GM12865 (cell line): ENCODE measurements at places on chromosomes 5 and 9.

DNA sequence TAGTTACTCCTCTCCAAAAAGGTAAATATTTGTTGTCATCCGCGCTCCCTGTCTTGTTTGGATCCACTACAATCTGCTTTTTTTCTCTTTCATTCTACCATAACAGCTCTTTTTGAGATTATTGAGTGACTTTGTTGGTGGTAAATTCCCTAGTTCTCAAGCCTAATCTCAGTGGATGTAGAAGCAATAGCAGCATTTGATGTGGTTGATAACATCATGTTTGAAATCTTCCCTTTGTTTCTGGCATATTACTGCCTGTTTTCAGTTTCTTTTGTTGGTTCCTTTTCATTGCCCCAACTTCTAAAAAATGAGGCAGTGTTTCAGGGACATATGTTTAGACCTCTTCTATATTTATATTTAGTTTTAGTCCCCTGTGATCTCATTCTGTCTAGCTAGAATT, 8.9 kb downstream of the CDC42SE2 start:
- DNase-seq = peak; percentile 63

DNA sequence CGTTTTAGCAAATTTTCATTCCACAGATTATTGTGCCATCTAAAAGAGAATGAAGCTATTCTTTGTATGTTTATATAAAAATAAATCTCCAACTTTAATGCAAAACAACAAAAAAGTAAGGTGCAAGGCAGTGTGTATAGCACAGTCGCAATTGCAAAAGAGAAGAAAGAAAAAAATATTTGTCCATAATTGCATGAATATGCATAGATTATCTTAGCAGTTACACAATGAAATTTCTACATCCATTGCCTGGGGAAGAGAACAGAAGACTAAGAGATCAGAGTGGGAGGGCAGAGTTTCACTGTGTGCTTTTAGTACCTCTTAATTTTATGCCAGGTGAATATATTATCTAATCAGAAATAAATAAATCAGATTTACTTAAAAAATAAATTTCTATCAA, 86.4 kb upstream of the LHFPL2 start:
- no peak for DNase-seq

- DNase-seq = peak; percentile 84
Measured at GRCh38 chr5:69492391-69492922, at the start of gene OCLN. Gene OCLN, plus strand, starts transcription at chr5:69492790. Its CDS starts 11,455 bp downstream, at chr5:69504245.

- DNase-seq = peak; percentile 18
Measured at GRCh38 chr5:161138751-161139455, 286.9 kb upstream of the ATP10B start.

DNA sequence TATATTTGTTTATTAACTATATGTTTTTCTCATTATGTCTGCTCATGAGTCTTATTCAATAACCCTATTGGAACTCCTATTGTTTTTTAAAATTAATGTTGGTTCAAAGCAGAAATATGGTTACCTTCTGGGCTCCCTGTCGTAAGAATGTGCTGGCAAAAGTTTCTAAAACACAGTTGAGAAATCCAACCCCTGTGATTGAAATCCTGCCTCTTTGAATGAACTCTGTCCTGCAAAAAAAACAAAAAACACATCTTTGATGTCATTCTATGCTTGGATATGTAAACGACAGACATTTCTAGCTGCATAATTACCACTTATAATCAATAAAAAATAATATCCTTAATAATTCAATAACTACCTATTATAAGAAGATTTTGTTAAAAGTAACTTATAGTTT, 38.8 kb downstream of the PRELID2 start:
- no peak for DNase-seq

- no peak for DNase-seq
Measured at GRCh38 chr9:90810691-90811090, 9.1 kb downstream of the SYK start.

DNA sequence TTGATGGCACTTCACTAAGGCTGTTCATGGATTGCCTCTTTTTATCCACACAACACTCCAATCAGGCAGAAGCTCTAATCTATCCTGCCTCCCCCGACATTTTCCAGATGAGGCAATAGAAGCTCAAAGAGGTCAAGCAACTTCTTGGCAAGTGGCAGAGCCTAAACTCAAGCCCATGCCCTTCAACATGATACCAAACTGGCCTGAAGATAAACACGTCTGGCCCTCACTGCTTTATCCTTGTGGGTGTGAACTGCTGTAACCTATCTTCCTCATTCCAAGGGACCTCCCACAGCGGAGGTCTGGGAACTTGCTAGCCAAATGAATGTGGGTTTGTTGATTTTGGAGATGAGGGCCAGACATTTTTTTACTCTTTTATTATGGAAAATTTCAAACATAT, 9.5 kb downstream of the SLC35A4 start:
- no peak for DNase-seq

GRCh38 chr5:33637011-33637410, 196.2 kb downstream of the TARS1 start:
- DNase-seq = no peak

GRCh38 chr9:34123682-34124081, 2.8 kb downstream of the DCAF12 start:
- DNase-seq = peak; percentile 74

- DNase-seq = peak; percentile 18
Measured at GRCh38 chr9:112546149-112547012, 59.8 kb downstream of the KIAA1958 start.

- DNase-seq = peak; percentile 60
Measured at GRCh38 chr5:77560677-77561263, 68.7 kb upstream of the WDR41 start.
